Left ventricle myocardium inferior (tissue), 1 donor: ENCODE measurements at places on chromosomes 3 and 15. TPM values are rescaled to one million over a fixed set of nuclear protein-coding genes. Genes with fewer than 3 reads are reported as not detected.

GRCh38 chr15:43519196-43519595 is 1.8 kb downstream of the MAP1A start:
- DNase-seq, result no peak

DNA sequence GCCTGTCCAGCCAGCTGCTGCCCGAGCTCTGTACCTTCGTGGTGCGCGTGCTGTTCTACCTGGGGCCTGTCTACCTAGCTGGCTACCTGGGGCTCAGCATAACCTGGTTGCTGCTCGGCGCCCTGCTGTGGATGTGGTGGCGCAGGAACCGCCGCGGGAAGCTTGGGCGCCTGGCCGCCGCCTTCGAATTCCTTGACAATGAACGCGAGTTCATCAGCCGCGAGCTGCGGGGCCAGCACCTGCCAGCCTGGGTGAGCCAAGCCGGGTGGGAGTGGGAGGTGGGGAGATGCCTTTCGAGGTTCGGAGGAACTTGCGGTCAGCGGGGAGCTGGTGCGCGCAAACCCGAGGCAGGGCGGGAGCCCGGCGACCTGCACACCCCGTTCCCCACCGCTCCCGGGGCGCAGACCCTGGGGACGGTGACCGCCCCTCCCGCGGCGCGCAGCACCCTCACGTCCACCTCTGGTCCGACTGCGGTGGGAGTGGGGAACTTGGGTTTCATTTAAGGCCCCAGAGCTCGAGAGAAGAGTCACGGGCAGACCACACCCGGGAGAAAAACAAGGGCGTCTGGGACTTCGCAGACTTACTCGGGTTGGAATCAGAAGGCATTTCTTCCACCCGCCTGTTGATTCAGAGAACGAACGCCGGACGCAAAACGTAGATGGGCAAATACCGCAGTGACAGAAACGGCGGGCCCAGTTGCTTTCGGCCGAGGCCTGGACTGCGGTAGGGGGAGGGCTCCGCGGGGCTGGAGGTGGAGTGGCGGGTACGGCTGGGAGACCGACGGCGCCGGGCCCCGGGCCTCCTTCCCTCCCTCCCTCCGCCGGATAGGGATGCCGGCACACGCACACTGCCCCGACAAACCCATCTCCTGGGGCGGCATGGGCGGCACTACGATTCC is 708 bp downstream of the ESYT3 start:
- DNase-seq, result no peak

DNA sequence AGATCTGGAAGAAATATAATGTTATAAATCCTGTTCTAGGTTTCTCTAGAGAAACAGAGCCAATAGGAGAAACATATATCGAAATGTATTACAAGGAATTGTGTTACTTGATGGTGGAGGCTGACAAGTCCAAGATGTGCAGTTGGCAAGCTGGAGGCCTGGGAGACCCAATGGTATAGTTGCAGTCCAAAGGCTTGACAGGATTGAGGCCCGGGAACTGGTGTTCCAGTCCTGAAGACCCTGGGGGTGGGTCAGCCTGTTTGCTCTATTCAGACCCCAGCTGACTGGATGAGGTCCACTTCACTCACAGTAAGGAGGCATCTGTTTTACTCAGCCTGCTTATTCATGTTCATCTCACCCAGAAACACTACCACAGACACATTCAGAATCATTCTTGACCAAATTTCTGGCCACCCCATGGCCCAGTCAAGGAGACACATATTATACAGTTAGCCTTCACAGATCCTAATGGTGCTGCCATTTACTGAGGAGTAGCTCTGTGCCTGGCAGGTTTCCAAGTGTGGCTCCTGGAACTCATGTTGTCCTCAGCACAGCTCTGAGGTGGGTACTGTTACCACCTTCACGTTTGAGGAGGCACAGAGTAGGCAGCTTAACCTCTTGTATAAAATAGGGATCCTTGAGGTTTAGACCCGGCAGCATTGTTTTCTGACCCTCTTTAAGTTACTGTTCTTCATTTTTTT is 3.7 kb downstream of the TRAK1 start:
- no peak for DNase-seq

DNA sequence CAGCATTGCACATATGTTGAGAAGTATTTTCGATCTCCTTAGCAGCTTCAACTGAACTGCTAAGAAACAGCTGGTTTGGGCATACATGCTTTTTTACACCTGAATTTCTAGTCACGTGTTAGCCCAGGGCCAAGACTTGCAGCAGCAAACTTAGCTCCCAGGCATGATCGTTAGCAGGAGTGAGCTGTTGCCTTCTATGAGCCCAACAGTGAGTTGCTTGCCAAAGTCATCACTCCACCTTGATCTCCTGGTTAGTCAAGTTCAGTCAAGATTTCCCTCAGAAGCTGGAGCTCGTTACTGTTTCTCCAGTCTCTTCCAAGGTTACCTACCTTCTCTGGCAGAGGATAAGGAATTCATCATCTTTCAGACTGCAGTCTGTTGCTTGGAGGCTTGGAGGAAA is 100.4 kb upstream of the SEMA6D start:
- DNase-seq, result no peak

DNA sequence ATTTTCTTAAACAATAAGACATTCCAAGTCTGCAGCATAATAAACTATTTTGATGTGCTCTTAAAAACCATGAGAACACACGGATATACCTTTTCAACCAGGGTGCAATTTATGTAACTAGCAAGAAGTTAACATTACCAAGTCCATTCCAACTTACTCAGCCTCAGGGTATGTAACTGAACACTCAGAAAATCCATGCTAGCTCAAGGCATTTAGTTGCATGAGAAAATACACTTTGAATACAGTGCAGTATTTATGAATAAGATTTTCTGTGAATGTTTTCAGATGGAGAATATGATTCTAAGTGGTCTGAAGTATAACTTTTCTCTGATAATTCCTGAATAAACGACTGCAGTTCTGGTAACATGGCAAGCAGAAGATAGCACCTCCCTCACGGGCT is 124.3 kb downstream of the SNRK start:
- no peak for DNase-seq

- no peak for DNase-seq
Measured at GRCh38 chr3:184592371-184593219, 31.0 kb downstream of the EPHB3 start.

- DNase-seq, result no peak
Measured at GRCh38 chr15:28025413-28025812, 73.7 kb downstream of the OCA2 start.

- no peak for DNase-seq
Measured at GRCh38 chr3:143375698-143376097, 256.1 kb downstream of the CHST2 start.

- DNase-seq, result peak; percentile 11
Measured at GRCh38 chr15:64892847-64893403, 18.8 kb upstream of the ANKDD1A start.

DNA sequence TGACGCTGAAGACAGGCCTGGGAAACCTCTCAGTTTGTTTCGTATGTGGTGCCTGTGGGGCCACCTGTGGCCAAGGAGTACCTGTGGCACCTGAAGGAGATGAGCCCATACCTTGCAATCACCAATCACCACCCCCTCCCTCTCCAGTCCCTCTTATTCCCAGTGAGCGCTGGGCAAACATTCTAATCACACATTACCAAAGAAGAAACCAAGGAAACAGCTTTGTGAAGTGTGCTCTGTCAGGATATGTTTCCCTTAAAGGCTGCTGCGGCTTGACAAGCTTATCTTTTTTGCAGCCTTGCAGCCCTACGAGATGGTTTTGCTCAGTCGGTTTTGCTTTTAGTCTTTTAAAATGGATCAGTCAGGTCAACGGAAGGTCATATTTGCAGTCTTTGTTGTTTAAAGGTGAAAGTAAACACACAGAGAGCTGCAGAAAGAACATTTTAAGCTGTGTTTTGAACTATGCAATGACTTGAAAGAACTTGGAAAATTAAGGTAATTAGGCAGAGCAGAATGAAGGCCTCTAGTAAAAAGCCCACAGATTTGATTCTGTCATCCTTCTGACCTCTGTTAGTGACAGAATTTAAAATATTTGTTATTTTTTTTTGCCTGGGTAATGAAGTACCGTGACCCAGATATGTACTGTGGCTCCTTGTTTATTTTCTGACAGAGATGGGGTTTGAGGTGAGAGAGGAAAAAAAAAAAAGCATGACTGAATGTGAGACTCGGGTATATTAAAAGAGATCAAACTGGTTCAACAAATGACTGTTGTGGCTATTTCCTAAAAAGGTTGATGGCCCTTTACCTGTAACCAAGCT is 461.4 kb downstream of the NSUN3 start:
- DNase-seq, result no peak

DNA sequence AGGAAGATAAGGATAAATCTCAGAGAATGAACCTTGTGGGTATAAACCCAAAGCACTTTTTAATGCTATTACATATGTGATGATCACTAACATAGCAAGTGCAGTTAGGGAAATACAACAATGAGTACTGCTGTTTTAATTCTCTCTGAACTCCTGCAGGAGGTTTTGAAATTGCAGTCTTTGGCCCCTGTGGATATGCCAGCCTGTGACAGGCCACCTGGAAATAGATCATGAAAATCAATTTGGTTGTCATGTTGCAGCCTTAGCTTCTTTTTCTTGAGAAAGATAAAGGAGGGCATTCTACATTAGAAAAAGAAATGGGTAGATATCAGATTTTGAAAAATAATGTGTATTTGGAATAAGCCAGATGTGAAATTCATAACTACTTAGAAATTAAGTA is 103.6 kb downstream of the RSRC1 start:
- no peak for DNase-seq

DNA sequence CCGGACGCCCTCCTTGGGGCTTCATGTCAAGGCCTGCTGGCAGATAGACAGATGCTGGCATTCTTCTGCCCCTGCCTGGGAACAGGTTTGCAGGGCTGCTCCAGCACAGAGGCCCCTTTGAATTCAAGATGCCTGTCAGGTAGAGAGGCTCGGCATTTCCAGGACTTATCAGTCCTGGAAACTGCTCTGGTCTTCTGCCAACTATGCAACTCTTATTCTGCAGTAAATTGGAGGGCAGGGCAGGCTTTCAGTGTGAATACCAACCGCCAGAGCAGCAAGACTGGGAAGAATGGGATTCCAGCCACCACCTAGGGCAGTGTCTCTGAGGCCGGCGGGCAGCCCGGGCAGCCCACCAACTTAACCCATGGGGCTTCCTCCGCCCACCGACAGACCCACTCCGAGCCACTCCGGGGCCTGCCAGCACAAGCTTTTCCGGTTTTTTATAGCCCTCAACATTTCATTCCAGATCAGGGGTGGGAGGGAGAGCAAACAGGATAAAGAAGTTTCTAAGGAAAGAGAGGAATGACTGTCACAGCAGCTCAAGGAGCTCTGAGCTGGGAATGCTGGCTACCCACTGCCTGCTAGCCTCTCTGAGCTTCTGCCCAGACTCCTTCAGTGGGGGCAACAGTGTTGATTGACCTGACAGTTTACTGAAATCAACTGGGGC is 140.9 kb downstream of the NTRK3 start:
- no peak for DNase-seq

- DNase-seq, result no peak
Measured at GRCh38 chr3:149625795-149626194, 32.0 kb downstream of the WWTR1 start.

- DNase-seq, result no peak
Measured at GRCh38 chr15:41794081-41794480, 19.8 kb downstream of the MAPKBP1 start.

DNA sequence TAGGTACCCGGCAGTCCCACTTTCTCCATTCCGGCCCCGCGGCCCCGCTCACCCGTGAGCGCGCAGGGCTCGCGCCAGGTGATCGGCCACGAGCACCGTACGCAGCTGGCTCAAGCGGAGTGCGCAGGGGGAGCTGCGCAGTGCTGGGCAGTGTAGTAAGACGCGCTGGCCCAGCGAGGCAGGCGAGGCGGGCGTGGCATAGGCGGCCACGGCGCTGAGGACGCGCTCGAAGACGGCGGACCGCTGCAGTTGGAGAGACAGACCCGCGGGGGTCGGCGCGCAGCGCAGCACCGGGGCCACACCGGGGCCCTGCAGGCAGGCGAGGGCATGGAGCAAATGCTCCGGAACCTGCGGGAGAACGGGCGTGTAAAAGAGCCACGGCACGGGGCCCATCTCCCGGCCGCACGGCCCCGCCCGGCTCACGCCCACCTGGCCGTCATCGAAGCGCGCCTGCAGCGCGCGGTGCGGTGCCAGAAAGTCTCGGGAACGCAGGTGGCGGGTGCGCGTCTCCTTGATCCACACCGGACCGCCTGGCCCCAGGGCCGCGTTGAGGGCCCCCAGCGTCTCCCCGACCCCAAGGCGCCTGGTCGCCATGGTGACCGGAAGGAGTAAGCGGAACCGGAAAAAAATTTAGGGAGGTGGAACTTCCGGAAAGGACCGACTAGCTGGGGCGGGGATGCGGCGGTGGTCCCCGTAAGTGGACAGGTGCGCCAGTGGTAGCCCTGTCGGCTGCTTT is at the start of gene DALRD3:
Gene DALRD3 (minus strand): TSS at position 610 of the 736 bp plus-strand sequence. CDS start 16 bp downstream, at position 594.
- peak; percentile 61 for DNase-seq

DNA sequence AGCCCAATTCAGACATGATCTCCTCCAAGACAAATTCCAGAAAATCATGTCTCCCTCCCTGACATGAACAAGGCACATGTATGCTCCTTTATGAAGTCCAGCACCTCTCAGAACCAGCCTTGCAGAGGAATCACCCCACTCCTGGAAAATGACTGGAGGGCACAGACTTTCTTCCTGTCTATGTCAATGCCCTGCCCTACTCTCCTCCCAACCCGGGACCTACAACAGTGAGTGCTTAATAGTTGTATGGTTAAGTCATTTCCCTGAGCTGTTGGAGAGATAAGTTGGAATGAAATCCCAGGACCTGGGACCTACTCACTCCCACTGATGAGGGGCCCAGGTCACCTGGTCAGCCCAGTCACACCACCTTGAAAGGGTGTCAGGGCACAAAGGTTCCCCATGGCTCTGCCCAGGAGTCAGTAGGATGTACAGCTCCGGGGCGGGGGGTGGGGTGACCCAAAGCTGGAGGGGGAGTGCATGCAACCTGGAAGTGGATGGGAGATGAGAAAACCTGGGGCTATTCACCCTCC is 80.1 kb upstream of the HERC1 start:
- DNase-seq, result no peak

DNA sequence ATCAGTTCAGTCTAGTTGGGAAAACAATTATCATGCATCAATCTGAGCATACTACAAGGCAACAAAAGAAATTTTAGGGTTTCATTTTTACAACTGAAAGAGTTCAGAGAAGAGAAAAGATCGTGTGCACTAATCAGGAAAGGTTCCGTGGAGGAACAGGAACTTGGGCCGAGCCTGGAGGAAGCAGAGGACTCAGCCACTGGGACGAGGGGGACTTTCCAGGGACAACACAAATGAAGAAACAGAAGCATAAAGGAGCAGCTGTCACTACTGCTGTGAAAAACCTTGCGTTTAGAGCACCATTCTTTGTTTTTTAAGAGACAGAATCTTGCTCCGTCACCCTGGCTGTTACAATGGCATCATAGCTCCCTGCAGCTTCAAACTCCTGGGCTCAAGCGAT is 60.5 kb downstream of the MYO1E start:
- DNase-seq, result no peak

Gene SSUH2
- 1.1 TPM for total RNA-seq

Gene PLA2G4E
- not detected for total RNA-seq

Gene U2SURP
- total RNA-seq, result 43.7 TPM

Gene RBP2
- total RNA-seq, result not detected

Gene TNIK
- 28.6 TPM for total RNA-seq

Gene EIF4E3
- 48.9 TPM for total RNA-seq

Gene ERICH6
- 0.55 TPM for total RNA-seq
